ENCODE measurements at places on chromosomes 16 and 17.
A peak's percentile ranks its signal among the peaks of the same experiment; 100 is the strongest.

DNA sequence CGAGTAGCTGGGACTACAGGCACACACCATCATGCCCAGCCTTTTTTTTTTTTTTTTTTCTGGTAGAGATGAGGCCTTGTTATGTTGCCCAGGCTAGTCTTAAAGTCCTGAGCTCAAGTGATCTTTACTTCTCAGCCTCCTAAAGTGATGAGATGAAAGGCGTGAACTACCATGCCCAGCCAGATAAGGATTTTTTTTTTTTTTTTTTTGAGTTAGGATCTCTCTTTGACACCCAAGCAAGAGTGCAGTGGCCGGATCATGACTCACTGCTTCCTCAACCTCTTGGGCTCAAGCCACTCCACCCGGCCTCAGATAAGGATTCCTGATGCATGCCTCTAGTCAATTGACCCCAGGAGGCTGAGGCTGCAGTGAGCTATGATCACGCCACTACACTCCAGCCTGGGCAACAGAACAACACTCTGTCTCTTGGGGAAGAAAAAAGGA is 11.2 kb upstream of the PLEKHG4 start:
- DNase-seq, result no peak

- no peak for DNase-seq
Measured at GRCh38 chr16:6732166-6732565, 600.5 kb upstream of the RBFOX1 start.

DNA sequence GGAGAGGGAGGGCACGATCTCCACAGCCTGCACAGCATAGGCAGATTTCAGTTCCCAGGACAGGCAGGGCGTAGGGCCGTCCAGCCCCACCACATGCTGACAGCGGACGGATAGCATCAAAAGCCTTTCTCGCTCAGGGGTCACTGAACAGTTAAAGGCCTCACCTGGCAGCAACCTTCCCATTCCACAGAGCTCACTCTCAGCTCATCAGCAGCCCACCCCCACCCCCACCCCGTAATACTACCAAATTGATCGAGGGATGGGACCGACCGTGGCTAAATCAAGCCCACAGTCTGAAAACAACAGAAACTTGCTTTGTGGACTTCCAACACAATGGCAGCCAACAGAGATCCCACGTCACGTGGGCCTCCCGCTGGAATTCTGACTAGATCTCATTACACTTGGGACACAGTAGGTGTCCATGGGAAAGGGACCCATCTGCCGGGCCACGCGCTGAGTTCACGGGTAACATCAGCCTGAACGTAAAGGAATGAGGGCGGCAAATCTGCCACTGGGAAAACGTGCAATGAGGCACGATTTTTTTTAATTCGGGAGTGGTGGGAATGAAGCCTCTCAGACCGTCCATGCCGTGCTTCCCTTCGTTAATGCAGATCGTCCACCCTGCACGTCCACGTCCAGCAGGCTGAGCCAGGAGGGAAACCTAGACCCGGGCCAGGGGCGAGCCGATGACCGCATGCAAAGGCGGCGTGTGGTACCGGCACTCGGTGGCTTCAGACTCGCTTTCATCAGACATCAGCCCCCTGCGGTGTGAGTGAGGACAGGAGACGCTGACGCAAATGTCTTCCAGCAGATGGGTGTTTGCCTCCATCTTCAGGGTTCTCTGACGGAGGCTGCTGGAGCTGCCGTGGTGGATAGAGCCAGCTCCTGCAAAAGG is 92.1 kb downstream of the TBC1D16 start:
- no peak for DNase-seq

DNA sequence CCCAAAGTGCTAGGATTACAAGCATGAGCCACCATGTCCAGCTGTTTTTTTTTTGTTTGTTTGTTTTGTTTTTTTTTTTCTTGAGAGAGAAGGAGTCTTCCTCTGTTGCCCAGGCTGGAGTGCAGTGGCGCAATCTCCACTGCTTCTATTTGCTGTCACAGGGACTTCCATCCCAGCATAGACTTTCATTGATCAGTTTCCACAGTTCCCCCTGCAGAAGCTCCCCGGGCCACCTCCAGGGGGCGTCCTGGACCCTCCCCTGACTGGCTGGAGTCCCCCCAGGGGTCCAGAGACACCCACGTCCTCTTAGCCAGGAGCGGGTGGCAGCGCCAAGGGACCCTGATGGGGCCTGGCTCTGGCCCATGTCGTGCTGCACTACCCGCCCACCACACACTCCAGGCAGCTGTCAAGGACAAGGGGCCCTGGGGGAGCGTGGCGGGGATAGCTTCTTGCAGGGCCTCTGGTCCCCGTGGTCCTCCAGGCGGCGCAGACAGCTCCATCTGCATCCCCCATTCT is 3.1 kb upstream of the NPW start:
- no peak for DNase-seq

DNA sequence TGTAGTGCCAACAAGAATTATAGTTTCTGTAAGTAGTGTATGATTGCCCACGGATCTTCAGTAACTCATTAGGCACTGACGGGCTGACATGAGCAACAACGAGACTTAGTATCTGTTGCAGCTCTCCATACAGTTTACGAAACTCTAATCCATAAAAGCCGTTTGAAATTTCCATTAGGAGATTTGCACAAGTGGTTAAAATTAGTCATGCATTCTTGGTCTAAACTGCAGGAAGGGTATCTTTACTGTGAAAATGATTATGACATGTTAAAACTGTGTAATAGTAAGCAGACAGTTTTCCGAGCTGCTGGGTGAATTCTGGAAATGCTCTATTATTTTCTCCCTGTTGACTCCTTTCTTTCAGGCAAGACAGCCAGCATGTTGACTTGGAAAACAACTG is 605.0 kb downstream of the WWOX start:
- DNase-seq, result no peak

DNA sequence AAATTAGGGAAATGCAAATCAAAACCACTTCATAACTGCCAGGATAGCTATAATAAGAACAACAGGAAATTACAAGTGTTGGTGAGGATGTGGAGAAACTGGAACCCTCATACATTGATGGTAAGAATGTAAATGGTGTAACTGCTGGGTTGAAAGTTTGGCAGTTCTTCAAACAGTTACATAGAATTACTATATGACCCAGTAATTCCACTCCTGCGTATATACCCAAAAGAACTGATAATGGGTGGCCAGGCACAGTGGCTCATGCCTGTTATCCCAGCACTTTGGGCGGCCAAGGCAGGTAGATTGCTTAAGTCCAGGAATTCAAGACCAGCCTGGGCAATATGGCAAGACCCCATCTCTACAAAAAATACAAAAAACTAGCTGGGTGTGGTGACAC is 4.5 kb upstream of the CMTM4 start:
- DNase-seq, result no peak

DNA sequence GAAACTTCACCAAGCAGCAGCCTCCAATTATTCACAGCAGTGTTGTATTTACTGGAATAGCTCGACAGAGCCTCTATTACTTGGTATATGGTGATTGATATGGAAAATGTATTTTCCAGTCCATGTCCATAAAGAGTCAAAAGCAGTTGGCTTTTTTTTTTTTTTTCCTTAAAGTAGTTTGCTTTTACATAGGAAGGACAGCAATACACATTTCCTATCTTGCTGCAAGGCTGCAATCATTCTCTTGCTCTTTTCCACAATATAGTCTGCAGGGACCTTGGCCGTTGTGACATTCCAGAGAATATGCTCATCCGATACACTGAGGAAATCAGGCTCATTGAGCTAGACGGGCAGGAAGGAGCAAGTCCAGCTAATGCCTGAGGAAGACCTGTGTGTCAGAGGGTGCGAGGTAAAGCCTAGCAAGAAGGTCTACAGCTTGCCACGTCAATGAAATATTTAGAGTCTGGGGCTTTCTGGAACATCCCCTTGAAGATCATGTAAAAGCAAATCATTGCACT is 131.1 kb downstream of the ENGASE start:
- no peak for DNase-seq

GRCh38 chr17:37774504-37774903 is 29.6 kb upstream of the HNF1B start:
- peak; percentile 63 for DNase-seq

- DNase-seq, result no peak
Measured at GRCh38 chr17:5069724-5070123, 8.5 kb upstream of the ZFP3 start.

GRCh38 chr17:54505404-54505803 is 395.2 kb upstream of the TOM1L1 start:
- no peak for DNase-seq

- no peak for DNase-seq
Measured at GRCh38 chr16:65769055-65769465, 597.4 kb upstream of the CDH5 start.

DNA sequence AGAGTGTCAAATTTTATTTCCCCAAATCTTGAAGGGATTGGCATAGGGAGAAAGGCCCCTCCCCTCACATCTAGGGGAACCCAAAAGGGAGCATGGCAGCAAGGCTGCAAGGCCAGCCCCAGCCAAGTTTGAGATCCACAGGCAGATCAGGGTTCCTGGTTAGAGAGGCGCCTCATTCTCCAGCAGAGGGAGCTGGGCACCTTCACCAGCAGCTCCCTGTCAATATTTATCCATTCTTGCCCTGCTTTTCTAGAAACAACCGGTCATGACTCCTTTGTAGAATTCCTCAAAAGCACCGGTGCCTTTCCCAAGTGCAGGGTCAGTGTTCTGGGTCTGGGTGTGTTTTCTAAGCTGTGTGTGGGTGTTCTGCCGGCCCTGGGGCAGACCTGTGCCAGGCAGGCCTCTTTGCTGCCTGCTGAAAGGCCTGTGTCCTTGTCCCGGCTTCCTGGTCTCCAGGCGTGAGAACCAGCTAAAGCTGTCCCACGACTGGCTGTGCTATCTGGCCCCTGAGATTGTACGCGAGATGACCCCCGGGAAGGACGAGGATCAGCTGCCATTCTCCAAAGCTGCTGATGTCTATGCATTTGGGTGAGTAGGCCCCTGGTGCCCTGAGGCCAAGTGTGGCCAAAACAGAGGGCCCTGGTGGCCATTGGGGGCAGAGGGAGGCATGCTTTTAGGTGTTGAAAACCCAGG is 21.2 kb upstream of the LGALS9 start:
- DNase-seq, result no peak

DNA sequence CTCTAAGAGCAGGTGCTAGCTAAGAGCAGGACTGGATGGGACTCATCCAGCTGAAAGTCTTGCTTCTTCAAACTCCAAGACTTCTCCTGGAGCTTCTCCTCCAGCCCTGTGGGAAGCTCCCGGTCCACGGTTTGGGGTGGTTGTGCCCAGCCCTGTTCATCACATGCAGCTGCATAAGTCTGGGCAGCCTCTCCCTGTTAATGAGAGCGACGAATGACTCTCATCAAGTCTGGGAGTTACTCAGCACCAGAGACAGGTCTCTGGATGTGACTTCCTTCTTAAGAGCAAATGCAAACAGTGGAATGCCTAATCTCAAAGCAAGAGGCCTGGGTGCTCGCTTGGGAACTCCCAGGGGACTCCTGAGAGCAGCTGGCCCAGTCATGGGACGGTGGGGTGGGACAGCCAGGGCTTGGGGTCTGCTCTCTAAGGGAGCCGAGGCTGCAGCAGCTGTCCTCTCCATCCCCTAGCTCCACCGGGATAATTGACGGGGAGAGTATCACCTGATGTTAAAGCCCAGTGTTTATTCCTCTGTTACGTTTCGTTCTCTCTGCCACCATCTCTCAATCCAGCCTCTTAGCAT is 35.3 kb upstream of the CRHR1 start:
- no peak for DNase-seq

DNA sequence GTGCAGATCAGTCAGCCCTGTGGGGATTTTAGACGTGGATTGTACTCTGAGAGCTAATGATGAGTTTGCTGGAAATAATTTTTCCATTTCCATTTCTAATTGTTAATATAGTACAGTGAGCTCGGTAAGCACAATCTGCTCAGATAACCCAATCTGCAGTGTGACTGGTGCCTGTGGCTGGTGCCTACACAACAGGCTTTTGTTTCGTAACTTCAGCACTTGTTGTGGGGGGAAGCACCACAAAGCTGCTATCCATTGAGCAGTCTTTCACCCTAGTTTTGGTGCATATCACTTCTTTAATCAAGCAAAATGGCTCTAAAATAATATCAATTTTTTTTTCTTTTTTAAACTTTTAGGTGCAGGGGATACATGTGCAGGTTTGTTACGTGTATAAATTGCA is 534.9 kb upstream of the HSBP1 start:
- no peak for DNase-seq

- DNase-seq, result no peak
Measured at GRCh38 chr16:53911513-53911912, 207.6 kb downstream of the FTO start.

GRCh38 chr17:67680445-67681224 is 37.1 kb upstream of the NOL11 start:
- no peak for DNase-seq

DNA sequence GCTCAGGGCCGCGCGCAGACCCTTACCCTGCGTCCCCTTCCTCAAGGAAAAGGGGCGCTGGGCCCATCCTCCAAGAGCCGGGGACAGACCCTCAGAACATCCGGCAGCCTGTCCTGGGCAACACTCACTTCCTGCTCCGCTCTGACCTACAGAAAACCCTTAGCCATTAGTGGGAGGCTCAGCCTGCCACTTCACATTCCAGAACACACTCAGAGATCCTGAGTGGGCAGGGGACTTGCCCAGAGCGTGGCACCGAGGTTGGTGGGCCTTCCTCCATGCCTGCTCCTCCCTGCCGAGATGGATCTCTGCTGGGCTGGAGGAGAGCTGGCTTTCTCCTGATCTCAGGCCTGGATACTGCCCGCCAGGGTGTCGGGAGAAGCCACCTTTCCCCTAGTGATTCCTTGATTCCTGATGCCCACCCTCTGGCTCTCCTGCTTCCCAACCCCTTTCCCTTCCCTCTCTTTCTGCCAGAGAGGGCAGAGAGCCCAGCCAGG is 1.5 kb downstream of the SCARF1 start:
- DNase-seq, result peak; percentile 71

DNA sequence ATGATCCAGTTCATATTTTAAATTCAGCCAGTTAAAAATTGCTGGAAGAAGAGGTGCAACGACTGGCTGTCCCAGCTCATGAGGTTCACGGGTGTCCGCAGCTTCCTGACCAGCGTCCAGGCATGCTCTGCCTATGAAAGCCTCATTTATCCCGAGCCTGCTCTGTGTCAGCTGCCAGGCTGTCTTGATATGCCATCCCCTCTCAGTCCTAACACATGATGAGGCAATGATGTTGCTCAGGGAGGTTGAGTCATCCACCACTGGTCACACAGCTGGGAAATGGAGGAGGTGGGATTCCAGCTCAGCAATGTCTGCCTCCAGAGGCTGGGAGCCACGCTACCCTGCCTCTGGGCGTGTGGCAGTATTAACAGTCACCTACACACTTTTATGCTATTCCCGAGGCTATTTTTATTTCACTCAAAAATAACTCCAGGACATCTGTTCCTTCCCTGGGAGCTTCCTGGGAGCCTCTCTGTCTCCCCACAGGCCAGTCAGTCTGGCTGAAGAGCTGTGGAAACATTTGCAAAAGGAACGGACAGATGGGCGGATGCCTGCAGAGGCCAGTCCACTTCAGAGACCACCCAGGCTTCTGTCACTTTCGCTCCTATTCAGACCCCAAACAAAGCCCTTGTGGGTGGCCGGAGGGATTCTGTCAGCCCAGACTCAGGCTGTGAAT is 22.5 kb downstream of the RAB11FIP4 start:
- no peak for DNase-seq

DNA sequence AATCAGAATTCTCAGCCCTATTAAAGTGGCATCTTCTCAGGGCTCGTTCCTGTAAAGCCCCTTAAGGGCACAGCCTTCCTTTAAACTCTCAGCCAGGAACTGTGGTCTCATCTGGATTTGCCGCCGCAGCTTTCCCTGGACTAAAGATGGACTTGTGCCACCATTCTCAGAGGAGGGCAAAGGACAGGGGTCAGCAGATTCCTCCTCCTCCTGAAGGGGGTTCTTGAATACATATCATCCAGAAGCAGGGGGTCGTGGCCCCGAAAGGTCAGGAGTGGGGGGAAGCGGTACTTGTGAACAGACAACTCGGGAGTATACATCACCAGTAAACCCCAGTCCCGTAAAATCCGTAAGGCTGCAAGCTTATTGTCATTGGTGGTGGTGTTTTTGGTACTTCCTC is 174.8 kb downstream of the RPTOR start:
- DNase-seq, result no peak

Data from GM13977 (cell line).